ENCODE measurements at places on chromosomes 12 and 14.

DNA sequence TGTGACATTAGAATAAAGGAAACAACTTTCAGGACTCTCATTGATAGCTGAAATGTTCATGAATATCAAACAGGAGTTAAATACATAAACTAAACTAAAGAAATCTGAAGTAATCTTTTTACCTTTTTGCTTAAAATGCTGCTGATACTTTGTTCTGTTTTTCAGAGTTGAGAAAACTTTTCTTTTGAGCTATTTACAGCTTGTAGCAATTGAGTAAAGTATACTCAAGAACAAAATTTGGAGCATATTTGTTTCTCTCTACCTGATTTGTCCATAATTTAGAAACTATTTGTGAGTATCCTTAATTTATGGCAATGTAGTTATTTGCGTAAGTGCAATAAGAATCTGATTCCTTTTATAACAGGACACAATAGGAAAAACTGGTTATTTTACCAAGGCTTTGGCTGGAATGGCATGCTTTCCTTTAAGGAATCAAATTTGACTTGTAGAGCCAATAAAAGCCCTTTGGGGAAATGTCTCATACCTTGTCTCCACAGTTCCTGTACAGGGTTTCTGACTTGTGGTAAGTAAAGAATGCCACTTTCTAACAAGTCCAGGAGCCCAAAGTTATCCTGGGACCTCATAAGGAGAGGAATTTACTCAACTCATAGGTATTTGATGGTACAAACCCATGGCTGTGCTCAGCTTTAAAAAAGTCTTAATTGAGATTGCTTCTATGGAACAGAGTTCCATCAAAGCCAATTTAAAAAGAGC, 195.7 kb downstream of the TMEM117 start:
- DNase-seq, result peak; percentile 3

GRCh38 chr14:33707716-33708115, 243.2 kb downstream of the EGLN3 start:
- no peak for DNase-seq

DNA sequence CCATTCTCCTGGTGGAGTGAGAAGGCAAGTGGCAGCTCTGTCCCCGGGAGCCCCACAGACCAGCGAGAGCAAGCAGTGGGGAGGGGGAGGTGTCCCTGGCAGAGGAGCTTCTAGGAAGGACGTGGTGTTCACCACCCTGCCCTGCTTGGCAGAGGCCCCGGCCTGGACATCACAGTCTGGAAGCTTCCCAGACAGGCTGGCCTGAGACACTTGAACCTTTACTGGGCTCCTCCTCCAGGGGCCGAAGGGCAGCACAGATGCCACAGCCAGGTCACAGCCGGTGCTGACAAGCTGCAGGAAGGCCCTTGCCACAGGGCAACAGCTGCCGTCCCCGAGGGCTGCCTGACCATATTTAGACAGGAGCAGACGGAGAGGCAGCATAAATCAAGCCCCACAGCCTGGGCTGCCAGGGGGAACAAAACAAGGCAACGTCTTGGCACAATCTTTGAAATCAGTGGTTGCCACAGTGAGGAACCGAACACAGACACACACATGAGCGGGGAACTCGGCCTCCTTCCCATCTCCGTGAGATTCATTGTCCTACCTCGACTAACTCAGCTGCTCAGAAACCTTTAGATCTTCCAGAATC, 28.5 kb downstream of the PRIMA1 start:
- DNase-seq, result peak; percentile 64

GRCh38 chr14:78358591-78358990, 188.4 kb downstream of the NRXN3 start:
- DNase-seq, result no peak

DNA sequence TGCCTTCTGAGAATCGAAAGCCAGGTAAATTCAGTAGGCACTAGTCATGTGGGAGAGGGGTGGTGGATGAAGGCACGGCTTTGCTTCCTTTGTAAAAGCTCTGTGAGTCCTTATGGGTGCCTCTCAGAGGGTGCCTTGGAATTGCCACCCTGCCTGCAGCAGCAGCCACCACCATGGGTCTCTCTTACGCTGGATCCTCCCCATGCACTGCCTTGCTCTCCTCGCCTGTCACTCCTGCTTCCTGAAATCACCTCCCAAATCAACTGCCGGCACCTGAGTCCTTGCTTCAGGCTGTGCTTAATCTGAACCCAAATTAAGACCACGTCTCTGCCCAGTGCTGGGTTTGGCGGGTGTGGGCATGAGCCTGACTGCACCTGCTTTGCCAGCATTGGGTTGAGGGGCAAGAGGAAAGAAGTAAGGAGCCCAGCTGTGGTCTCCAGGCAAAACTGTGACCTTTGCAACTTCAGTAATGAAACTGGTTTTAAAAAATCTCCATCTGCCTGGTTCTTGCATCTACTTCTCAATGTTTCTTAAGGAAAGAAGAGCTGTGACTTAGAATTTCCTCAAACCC, 55.9 kb upstream of the CLMN start:
- no peak for DNase-seq

DNA sequence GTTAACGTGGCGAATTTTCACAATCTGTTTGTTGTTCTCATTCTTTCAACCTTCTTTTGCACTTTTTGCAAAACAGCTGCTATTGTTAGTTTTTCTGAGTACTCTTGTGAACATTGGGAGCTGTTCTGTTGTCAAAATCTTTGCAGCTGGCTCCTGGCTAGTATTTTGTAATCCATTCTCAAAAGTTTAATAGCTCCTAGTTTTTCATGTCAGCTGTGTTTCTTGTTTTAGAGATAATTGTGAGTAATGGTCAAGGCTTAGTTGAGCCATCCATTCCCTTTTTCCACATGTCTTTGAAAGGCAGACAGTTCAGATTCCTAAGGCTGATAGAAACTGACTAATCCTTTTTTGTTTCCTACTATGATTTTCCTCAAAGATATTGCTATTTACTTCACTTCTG, 39.1 kb upstream of the CRADD start:
- DNase-seq, result no peak

- DNase-seq, result no peak
Observed at GRCh38 chr14:77508249-77508648, 9.6 kb upstream of the ISM2 start.

- no peak for DNase-seq
Observed at GRCh38 chr12:30955214-30955613, 28.7 kb downstream of the TSPAN11 start.

GRCh38 chr12:28390206-28390605, 199.9 kb downstream of the CCDC91 start:
- DNase-seq, result no peak

GRCh38 chr12:109792992-109793391, 40.2 kb downstream of the TRPV4 start:
- no peak for DNase-seq

DNA sequence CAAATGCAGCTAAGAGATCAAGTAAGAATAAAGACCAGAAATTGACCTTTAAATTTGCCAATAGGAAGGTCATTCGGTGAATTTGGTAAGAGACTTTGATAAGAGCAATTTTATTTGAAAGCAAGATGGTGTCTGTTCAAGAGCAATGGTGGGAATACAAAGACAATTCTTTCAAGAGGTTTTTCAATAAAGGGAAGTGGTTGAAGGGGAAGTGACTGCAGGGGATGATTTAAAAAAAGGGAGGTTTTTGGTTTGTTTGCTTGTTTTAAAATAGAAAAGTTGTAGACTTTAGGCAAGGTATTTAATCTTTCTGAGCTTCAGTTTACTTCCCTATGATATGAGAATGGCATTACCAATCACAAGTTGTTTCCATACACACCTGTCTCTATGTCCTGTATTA, 4.3 kb upstream of the APPL2 start:
- no peak for DNase-seq

GRCh38 chr14:59032826-59033225, 155.6 kb upstream of the DAAM1 start:
- DNase-seq, result no peak

- DNase-seq, result no peak
Observed at GRCh38 chr12:67669934-67670631, 21.5 kb downstream of the DYRK2 start.

GRCh38 chr12:54439096-54439495, 20.0 kb upstream of the ITGA5 start:
- no peak for DNase-seq

- DNase-seq, result no peak
Observed at GRCh38 chr12:115872212-115872611, 405.3 kb downstream of the MED13L start.

- DNase-seq, result peak; percentile 35
Observed at GRCh38 chr12:132085291-132085635, 58.9 kb downstream of the DDX51 start.

- peak; percentile 49 for DNase-seq
Observed at GRCh38 chr12:49288412-49288853, 6.5 kb upstream of the PRPH start.

GRCh38 chr12:109777544-109777943, 55.7 kb downstream of the TRPV4 start:
- DNase-seq, result no peak

- no peak for DNase-seq
Observed at GRCh38 chr14:68781161-68782021, 11.5 kb downstream of the ZFP36L1 start.

DNA sequence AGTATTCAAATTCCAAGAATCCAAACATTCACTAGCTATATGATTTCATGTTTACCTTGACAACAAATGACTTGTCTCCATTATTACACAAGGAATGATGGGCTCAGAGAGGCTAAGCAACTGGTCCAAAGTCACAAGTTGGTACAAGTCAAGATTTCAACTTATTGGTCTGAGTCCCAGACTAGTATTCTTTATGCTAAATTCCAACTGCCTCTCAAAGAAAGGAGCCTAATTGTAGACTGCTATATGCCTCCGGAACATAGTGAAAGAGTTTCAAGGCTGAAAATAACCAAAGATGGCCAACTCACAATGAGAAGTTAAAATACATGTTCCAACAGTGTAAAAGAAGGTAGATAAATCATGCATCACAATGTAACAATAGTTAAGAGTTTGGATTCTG, 7.5 kb downstream of the BTG1 start:
- DNase-seq, result no peak

- peak; percentile 82 for DNase-seq
Observed at GRCh38 chr12:119258149-119258548, 76.4 kb upstream of the CCDC60 start.

- DNase-seq, result peak; percentile 62
Observed at GRCh38 chr14:74362361-74362915, 14.2 kb downstream of the VRTN start.

DNA sequence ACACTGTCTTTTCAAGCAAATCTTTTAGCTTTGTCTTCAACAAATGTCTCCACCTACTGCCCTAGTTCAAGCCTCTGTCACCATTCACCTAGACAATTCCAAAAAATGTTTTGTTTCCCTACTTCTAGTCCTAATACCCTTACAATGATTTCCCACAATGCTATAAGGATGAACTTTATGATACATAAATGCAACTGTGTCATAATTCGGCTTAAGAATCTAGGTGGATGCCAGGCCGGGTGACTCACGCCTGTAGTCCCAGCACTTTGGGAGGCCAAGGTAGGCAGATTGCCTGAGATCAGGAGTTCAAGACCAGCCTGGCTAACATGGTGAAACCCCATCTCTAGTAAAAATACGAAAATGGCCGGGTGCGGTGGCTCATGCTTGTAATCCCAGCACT, 20.7 kb upstream of the CREBL2 start:
- no peak for DNase-seq

All from hematopoietic multipotent progenitor cell (in vitro differentiated cells).